Neural crest cell (in vitro differentiated cells): ENCODE measurements at places on chromosomes 1 and 21.

DNA sequence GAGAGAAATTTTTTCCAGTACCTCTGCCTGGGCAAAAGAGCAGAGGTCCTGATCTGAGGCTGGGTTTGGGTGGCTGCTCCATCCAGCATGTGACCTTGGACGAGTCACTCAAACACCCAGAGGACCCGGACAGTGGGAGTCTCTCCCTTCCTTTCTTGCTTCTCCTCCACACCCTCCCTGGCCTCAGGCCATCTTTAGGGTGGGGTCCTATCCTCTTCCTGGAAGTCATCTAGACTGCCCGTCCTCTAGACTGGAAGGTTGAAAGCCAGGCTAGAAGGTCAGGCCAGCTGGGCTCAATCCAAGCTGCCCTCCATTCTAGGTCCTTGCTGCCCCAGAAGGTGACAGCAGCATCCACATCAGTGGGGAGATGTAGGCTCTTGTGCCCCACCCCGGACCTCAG lies 599.5 kb downstream of the MATN1 start:
- no peak for DNase-seq

- DNase-seq: peak; percentile 61
Measured at GRCh38 chr1:93680420-93681100, 1.1 kb downstream of the BCAR3 start.

DNA sequence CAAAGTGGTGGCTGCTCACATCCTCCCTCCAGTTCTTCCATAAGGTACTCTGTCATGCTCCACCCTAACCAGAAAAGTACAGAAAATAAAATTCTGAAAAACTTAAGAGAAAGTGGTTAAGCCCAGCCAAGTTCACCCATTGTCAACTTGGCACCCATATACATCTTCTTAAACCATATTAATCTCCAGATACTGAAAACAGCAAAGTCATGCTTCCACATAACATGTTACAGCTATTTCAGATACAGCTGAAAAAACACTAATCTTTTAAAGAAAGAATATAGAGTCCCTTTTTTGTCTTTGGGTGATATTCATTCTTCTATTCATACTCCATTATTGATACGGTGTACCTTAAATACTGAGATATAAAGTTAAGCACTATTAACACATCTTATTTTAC lies 577.8 kb downstream of the KCNT2 start:
- DNase-seq: no peak

GRCh38 chr1:243230914-243231313 lies 24.2 kb downstream of the CEP170 start:
- DNase-seq: no peak

- no peak for DNase-seq
Measured at GRCh38 chr1:110717179-110717578, 42.4 kb upstream of the KCNA3 start.

- DNase-seq: no peak
Measured at GRCh38 chr21:41605178-41605933, 97.4 kb upstream of the TMPRSS2 start.

DNA sequence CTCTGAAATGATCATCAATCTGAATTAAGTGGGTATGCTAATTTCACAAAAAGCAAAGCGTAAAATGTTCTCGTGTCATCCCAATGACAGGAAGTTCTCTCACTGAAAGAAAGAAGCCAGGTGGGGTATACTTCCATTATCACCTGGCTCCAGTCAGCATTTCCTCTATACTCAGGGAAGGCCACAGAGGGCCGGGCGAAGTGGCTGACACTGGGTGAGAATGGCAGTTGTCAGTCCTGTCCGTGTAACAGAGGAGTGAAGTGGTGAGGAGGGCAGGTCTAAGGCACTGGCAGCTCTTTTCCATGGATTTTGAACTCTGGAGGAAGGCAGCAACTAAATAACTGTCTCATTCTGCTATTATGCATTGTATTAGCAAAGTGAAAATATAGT lies 60.4 kb downstream of the CAPN2 start:
- DNase-seq: no peak

DNA sequence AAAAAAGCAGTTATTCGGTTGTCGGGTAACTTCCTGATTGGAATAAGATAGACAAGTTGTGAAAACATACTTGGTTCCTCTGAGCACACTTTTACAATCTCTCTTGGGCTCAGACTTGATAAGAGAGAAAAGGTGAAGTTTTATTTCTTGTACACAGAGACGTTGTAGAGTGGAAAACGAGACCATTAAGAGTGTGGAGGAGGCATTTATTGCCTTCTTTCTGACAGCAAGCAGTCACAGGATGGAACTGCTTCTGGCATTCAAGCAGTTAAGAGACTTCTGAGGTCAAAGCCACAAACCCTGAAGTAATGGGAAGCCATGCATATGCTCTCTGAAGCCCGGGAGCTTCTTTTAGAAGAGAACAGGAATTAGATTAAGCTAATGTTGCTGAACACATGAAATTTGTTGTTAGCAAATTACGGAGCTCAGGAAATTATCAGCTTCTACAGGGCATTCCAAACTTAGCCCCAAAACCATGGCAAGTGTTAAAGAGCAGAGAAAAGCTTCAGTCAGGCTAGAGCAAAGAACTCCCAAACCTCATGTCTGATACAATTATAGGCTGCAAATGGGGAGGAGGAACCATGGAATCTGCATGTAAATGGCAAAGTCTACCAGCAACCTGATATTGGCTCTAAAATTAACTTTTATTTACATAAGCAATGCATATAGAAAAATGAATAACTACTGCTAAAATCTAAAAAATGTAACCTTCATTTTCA lies 26.0 kb downstream of the S1PR1 start:
- DNase-seq: no peak

GRCh38 chr1:68000191-68000590 lies 50.2 kb downstream of the DIRAS3 start:
- no peak for DNase-seq

DNA sequence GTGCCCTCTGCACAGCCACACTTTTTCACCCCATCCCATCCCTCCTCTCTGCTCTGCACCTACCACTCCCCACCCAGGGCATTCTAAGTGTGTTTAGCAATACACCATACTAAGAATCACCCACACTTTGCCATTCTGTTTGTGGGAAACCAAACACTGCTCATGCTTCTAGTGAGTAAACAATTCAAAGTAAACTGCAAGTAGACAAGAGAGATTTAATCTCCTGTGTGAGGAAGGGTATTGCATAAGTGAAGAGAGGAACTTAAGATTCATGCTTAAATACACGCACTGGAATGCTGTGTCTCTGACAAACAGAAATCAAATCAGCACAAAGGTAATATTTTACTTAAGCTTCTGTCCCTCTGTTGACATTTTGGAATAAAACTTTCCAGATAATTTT lies 4.8 kb upstream of the EDARADD start:
- no peak for DNase-seq

DNA sequence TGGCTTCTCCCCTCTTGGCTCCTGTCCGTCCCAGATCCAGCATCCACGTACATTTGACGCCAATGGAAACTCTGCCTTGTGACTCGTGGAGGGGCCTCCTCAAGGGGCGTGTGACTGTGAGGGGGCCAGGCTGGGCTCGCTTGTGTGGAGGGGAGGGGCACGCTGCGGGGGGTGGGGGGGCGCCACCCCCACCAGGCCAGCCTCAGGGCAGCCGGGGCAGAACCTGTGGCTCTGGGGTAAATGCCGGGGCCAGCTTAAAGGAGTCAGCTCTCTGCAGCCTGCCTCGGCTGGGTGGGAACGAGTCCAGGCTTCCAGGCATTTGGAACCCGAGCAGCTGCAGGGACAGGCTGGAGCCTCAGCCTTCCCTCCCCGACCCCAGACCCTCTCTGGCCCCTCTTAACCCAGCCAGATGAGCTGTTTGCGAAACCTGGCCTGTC lies 94.1 kb downstream of the SIK1 start:
- no peak for DNase-seq

DNA sequence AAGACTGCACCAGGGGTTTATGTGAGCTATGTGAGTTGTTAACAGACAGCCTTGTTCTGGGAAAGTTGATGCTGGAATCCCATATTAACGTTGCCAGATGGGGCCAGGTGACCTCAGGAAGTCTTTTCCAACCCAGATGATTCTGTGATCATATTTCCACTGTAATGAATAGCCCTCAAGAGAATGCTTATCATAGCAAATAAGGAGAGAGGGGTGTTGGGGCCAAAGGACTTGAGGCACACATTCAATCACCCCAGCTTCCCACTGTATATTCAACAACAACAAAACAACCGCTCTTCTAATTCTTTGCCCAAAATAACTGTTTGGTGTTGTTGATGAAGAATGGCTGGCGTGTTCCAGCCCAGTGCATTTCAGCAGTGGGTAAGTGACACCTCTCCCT lies 14.1 kb downstream of the ZNF697 start:
- no peak for DNase-seq

DNA sequence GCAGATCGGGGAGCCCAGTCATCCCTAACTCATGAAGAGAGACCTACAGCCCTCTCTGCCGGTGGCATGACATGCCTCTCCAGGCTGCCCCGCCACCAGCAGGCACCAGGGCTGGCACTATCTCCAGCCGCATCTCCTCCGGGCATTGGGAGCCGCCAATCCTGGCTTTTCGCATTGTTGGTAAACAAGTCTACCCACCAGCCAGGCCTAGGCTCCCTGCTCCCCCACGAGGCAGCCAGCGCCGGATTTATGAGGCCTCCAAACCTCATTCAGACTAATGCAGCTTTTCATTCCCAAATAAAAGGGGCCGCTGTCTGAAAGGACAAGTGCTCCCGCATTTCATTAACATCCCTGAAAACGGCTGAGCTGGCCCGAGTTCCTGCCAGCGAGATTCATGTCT lies 3.4 kb upstream of the GRIK3 start:
- no peak for DNase-seq

GRCh38 chr1:11318982-11319381 lies 46.0 kb downstream of the UBIAD1 start:
- DNase-seq: no peak

DNA sequence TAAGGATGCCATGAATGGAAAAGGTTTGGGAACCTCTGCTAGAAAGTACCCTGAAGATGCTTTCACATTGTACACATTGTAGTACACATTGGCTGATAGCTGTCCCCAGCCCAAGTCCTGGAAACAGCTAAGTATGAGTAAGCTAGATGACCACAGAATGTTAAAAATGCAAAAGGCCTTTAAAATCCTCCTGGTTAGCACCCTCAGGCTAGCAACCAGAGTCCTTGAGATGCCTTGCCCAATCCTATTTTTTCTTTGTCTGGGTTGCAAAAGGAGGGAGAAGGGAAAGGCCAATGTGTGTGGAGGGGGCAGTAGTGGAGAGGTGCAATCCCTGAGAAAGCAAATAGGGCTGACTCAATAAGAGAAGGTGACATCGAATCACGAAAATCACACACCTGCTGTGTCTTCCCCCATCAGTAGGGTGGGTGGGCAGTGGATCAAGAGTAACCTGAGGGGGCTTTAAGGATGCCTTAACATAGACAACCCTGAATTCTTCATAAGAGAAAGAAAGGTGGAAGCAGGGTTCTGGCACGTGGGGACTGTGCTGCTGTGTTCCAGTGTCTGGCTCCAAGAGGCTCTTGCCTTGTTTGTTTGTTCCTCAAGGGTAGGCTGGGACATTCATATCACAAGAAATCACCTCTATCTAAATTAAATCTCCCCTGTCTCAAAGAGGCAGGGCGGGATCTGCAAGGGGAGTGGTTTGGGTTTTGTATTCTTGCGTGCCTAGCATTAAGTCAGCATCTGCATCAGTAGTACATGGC lies 266.2 kb upstream of the PLXNA2 start:
- no peak for DNase-seq

- DNase-seq: no peak
Measured at GRCh38 chr1:50615036-50615750, 191.9 kb upstream of the DMRTA2 start.

GRCh38 chr1:30383221-30383711 lies 340.1 kb downstream of the MATN1 start:
- DNase-seq: no peak

DNA sequence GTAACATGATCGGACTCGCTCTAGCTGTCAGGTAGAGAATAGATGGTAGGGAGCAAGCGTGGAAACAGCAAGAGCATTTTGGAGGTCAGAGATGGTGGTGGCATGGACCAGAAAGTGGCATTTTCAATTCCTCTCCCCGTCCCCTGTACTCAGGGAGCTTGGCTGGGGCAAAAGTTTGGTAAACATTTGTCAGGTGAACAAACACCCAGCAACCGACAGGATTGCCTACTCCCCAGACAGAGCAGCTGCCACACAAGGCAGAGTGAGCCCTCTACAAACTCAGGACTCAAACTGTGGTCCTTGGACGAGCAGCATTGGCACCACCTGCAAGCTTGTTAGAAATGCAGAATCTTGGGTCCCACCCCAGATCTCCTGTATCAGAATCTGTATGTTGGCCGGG lies 14.3 kb downstream of the PTAFR start:
- DNase-seq: no peak

- no peak for DNase-seq
Measured at GRCh38 chr1:17844185-17844826, 89.2 kb downstream of the ACTL8 start.

DNA sequence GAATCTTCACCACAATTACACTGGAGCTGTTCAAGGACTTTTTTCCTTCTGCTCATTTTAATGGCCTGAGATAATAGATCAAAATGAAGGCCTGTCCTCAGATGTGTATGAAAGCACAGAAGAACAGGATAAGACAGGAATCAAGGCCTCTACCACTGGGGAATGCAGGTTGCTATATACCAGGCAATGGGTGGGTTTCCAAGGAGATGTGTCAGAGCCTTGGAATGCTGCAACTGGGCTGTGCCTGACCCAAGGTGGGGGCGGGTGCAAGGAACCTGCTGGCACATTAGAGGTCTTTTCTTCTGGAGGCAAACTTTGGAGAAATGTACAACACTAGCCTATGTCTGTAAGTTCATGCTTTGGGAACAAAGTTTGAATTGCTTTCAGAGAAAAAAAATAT lies 21.7 kb upstream of the LAMC2 start:
- DNase-seq: no peak

GRCh38 chr1:83996191-83996590 lies 2.7 kb downstream of the TTLL7 start:
- DNase-seq: no peak

GRCh38 chr21:17640821-17641220 lies 28.1 kb upstream of the BTG3 start:
- no peak for DNase-seq

DNA sequence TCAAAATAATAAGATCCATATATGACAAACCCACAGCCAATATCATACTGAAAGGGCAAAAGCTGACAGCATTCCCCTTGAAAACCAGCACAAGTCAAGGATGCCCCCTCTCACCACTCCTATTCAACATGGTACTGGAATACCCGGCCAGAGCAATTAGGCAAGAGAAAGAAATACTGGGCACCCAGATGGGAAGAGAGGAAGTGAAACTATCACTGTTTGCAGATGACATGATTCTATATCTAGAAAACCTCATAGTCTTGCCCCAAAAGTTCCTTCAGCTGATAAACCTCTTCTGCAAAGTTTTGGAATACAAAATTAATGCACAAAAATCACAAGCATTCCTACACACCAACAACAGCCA lies 442.7 kb downstream of the PTBP2 start:
- no peak for DNase-seq

GRCh38 chr1:60922304-60922703 lies 160.1 kb upstream of the NFIA start:
- no peak for DNase-seq
